ENCODE measurements at places on chromosomes 12 and 14.

DNA sequence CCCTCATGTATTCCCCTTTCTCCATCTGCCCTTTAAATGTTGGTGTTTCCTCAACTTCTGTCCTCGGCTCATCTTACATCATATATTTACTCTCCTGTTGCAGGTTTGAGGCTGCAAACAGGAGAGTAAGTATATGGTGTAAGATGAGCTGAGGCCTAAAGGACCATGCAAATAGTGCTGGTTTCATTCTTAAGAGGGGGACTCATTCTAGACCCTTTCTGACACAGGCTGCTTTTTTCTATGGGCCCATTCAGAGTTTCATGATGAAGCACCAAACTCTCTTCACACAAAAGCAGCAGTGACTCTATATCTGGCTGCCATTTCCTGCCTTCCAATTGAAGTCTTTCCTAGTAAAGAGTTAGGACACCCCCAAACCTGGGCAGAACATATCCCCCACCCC is 218.5 kb downstream of the PHLDA1 start:
- no peak for DNase-seq

DNA sequence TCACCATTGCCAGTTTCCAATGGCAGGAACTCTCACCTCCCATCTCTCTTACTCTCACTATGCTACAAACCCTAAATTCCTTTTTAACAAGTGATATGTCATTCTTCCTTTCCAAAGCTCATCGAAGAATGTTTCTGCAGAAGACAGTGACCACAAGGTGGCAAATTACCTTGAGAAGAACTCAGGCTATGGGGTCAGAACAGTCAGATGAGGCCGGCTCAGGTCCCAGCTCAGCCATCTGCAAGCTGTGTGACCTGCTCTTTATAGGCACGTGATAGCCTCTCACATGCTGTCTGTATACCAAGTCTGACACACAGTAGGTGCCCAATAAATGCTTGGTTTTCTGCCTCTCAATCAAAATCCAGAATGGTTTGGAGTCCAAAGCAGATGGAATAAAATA is 80.7 kb downstream of the FOXN3 start:
- DNase-seq = no peak

DNA sequence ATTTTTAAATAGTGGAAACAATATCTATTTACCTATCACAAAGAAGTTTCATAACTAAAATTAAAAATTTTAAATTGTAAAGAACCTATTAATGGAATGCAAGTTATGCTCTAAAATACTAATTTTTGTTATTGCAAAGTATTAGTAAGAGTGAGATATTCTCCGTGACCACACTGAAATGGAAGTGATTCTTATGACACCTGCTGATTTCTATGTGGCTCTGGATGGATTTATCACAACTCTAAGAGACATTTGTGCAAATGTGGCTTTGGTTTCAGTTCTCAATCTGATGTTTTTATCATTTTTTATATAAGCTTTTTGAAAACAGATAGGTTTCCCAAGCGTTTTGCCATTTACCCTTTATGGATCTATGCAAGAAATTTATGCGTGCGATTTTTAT is 497.8 kb downstream of the NAV3 start:
- DNase-seq = no peak

DNA sequence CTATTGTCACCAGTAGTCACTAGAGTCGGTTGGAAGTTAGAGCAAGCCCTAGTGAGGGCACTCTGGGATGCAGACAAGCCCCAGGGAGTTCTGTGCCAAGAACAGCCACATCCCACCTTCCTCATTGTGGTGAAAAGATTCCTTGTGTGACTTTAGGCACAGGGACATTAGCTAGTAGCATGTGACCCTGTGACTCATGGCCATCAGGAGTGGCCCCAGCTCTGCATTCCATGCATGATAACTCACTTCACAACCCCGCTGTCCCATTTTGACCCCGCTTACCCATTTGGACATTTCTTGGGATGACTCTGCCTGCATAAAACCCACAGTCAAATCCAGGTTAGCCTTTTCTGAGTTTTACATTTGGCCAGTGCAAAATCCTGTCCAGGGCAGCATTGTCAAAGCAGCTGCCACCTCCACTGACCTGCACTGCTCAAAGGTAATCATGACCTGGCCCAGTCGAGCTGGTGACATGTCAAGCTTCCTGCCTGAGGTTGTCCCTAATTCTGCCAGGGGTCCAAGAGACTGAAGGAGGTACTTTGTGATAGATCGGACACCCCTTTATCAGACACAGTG is 430.5 kb downstream of the DPF3 start:
- DNase-seq = no peak

DNA sequence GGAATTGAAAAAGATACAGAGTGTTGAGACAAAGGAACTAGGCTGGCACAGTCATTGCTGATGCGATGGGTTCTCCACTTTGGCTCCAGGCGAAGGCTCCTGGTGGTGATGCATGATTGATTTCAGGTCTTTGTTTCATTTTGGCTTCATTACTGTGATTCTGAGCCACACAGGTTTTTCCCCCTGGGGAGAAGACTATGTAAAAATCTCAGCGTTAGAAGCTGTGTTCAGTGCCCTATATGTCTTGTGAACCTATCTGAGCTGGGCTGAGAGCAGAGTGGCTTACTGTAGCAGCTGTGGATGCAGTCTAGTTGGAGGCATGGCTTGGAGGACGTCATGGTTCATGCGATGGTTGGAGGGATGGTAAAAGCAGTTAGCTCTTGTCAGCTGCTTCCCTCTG is 54.0 kb downstream of the GPATCH2L start:
- no peak for DNase-seq

GRCh38 chr14:31777312-31777711 is 216.1 kb downstream of the NUBPL start:
- no peak for DNase-seq
